ENCODE measurements at places on chromosomes 5 and 9. TPM values are rescaled to one million over a fixed set of nuclear protein-coding genes. Genes with fewer than 3 reads are reported as not detected.

GRCh38 chr9:71112866-71113265 is 8.6 kb downstream of the TRPM3 start:
- no peak for DNase-seq

DNA sequence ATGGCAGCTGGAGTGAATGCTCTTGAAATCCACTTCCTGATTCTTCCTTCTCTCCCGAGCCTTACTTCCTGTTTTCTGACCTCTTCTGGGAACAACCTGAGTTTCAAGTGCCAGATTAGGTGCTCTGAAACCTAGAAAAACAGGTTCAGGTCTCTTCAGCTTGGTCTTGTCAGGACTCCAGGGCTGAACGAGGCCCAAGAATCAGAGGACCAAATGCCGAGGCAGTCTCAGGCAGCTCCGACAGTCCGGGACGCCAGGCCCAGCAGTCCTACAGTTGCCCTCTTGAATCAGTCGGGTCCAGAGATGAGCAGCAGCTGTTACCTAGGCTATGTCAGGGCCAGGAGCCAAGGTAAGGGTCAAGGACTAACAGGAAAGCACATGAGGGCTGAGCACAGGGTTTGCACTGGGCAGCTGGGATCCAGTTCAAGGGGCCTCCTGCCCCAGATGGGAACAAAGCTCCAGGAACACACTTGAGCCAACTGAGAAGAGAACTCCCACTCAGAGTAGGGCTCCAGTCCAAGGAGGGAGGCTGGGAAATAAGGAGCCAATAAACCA is 38.3 kb upstream of the ADRA1B start:
- DNase-seq: no peak

DNA sequence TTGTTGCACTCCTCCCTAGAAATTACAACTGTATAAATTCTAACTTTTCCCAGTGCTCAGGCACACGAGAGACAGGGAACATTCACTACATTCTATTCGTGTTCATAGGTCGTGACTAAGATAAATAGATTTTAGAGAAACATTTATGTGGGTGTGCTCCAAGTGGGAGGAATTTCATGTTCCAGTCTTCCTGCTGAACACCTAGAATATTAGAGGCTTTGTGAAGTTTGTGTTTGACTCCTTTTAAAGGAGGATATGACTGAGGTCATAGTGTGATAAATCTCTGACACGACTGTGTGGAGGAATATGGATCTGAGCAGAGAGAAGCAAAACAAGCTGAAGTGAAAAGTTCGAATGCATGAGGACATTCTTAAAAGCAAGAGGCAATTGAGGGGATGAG is 355.3 kb downstream of the ZSWIM6 start:
- no peak for DNase-seq

- DNase-seq: no peak
Measured at GRCh38 chr9:127444921-127445850, 6.0 kb downstream of the RPL12 start.

DNA sequence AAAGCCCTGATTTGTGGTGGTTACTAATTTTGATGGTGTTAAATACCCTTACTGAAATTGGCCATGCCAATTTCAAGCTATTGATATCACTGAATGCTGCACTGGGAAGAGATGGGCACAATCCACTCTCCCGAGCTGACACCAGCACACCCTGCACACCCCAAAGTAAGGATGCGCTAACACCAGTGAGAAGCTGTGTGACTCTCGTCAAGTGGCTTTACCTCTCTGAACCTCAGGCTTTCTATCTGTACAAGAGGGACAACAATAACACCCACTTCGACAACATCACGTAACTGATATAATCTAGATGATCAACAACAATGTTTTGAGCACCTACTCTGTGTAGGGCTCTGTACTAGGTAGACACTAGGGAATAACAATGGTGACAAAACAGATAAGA is 8.0 kb upstream of the AKNA start:
- DNase-seq: no peak

DNA sequence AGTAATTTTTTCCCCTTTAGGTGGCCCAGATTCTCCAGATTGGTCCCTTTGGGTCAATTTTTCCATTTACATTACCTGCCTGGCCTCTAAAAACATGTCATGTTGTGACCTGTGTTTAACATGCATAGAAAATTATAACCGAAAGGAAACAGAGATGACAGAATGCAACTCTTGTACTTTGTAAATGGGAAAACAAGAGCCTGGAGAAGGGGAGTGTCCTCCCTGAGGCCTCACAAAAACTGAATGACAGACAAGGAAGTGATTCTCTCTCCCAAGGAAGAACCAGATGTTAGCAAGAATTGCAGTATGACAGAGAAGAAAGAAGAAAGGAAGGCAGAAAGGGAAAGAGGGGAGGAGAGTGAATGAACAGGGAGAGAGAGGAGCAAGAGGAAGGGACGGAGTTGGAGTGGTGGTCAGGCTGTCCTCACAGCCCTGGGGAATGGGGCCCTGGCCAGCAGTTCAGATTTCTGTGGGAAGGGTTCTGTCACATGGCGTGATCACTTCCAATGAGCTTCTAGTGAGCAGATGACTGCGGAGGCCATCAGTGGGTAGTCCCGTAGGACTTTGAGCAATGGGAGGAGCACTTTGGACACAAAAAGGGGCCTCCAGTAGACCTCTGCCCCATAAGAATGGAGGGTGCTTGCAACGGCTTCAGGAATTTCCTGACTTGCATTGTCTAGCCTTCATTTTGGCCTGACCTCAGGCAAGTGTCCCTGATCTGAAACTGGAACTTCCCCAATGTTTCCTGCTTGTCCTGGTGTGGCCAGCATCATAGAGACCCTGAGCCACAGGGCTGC is 31.6 kb downstream of the ABLIM3 start:
- DNase-seq: no peak

DNA sequence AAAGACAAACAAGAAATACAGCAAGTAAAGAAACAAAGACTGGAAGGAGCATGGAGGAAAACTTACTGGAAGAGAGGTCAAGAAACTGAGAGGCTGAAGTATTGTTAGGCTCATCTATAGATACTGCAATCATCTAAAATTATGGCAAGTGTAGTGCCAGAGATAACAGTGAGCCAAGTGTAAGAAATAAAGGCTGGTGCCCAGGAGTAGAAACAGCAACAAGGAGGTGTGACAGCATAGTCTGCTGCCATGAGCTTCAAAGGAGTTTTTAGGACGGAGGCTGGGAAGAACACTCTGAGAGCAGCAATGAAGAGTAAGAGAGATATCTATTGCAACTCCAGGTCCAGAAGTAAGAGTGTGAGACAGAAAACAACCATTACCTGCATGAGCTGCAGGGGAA is 60.5 kb downstream of the MEGF9 start:
- no peak for DNase-seq

DNA sequence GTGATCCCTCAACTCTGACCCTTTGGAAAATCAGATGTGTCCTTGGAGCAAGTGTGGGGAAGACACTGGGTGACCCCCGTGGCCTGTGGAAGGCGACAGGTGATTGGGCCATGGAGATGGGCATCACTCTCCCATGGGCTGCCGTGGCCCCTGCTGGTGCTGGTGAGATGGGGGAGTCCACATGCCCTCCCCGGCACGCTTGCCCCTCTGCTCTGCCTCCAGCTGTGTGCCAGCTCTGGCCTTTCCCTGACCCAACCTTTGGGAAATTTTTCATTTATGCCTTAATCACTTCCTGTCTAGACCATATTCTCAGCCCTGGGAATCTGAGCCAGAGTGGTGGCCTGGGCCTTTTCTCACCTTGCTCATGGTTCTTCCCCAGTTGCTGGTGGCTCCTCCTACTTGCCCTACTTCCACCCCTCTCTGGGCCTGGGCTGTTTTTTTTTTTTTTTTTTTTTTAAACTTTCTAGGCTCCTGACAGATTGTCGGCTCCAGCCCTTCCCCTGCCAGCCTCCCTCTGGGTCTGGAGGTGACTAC is 56.6 kb downstream of the RGS3 start:
- DNase-seq: no peak

DNA sequence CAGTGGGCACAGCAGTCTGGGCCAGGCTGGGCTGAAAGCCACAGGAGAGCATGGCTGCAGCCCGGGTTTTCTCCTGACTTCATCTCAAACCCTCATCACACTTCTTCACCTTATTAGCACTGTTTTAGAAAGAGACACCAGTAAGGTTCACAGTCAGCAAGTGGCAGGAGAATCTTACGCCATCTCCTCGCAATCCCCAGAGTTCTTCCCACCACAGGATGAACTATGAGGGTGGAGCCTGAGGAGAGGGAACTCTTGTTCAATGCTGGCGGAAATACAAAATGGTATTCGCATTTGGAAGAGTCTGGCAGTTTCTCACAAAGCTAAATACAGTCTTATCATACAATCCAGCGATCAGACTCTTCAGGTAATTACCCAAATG is 14.7 kb downstream of the BICD2 start:
- DNase-seq: no peak

GRCh38 chr9:78238046-78239038 is 2.5 kb downstream of the CEP78 start:
- no peak for DNase-seq

GRCh38 chr9:13295556-13295955 is 16.1 kb upstream of the MPDZ start:
- DNase-seq: no peak

DNA sequence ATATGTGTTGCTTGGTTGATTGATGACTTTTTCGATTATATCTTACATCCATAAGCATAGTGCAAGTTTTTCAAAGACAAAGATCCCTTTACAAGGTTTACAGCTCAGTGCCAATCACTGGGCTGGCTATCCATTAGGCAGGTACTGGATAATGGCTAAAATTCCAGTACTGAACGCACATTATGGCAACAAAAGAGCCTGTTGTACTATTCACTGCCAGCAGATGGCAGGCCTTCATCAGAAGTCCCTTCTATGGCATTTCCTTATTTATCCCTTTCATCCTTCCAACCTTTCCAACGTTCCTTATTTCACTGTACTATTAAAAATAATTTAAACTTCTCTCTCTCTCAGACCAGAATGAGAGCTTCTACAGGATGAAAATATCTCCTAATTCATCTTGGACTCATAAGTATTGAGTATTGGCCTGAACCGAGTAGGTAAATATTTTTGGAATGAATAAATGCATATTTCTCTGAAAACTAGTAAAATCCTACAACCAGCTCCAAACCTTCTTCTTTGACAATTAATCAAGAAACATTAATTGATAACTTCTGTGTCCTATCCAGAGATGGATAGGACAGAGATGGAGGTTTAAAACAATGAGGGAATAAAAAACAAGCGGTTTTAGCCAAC is 6.7 kb upstream of the WNT8A start:
- DNase-seq: no peak

DNA sequence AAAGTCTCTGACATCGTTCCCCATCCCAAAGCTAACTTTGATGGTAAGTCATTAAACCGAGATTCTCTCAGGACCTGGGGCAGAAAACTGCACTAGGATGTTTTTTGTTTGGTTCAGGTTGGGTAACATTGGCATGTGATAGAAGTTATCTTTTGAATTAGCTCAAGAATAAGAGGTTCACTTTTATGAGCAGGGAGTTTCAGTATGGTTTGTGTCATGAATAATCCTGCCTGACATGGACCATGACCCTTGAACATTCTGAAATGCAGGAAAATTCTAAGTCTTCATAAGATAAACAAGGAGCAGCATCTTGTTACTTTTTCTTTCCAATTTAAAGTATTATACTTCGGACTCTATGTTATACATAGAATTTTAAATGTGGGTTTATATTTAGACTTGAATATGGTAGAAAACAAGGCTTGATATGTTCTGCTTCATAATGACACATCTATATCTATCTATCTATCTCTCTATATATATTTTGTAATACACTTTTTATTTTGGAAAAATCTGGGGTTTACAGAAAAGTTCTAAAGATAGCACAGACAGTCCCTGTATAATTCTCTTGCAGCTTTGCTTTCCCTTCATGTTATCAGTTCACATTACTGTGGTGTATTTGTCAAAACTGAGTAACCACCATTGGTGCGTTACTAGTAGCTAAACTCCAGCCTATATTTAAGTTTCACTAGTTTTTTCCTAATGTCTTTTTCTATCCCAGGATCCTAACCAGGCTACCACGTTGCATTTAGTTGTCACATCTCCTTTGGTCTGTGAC is 102.7 kb upstream of the TAF11L2 start:
- no peak for DNase-seq

- no peak for DNase-seq
Measured at GRCh38 chr5:139458580-139459407, 3.7 kb downstream of the ECSCR start.

- DNase-seq: no peak
Measured at GRCh38 chr5:125103459-125103858, 357.0 kb upstream of the ZNF608 start.

DNA sequence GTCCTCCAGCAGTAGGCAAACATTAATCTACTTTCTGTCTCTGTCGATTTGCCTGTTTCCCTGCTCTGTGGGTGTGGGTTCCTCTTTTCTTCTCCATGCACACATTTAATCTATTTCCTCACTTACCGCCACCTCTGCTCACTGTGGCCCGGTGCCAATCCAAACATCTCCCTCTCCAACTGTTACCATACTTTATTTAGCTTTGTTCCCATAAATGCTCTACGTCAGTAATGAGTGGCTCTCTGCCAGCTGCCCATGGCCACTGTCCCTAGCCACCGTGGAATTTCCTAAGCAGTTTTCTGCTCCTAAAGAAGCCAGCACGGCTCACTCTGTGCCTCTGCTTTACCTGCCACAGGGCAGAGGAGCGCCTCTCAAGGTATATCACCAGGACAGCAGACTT is 19.5 kb upstream of the GOLPH3 start:
- DNase-seq: peak; percentile 51

GRCh38 chr9:68781928-68782327 is 76.9 kb downstream of the PIP5K1B start:
- DNase-seq: no peak

DNA sequence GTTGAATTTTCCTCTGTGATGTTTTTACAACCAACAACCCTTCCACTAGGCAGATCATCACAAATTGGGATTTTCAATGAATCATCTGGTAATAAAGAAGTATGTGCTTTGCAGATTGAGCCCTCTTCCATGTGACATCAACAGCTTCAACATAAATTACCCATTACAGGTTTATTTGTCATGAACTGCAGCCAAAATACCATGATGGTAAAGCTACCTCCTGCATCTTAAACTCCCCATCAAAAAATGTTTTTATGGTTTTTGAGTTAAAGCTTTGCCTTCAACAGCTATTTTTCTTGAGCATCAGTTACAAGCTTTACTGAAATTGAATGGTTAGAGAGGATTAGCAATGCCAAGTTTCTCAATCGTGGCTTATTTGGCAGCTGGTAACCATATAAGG is 211.4 kb upstream of the TUSC1 start:
- DNase-seq: no peak

DNA sequence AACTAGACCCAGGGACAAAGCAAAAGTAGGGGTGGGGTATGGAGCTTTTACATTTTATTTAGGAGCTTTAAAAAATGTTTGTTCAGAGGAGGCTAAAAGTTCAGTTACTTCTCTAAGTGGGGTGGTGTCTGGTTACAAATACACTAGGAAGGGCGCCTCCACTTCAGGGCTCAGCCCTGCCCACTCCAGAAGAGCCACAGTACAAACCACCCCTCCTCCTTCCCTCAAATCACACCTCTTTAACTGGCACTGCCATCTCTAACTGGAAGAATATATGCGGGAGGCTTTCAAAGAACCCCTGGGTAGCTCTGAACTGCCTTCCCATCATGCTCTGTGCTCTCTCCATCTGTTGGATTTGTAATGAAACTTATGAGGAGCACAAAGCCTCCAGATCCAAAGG is 98.8 kb upstream of the NFIB start:
- DNase-seq: no peak

- DNase-seq: no peak
Measured at GRCh38 chr5:62256161-62257019, 49.6 kb upstream of the KIF2A start.

SPATA6L gene
- total RNA-seq: 2.1 TPM

PDE8B gene
- total RNA-seq: 5.3 TPM

RASGEF1C gene
- total RNA-seq: 0.79 TPM

F2R gene
- total RNA-seq: 59.2 TPM

CDC20B gene
- not detected for total RNA-seq

HBEGF gene
- total RNA-seq: 16.7 TPM

KLHL9 gene
- 33.2 TPM for total RNA-seq

FBP1 gene
- 5.1 TPM for total RNA-seq

KIAA1958 gene
- 6.6 TPM for total RNA-seq

CDH12 gene
- 4.8 TPM for total RNA-seq
